Cardiac muscle cell (in vitro differentiated cells and primary cell): ENCODE measurements at places on chromosomes 4 and X. TPM values are rescaled to one million over a fixed set of nuclear protein-coding genes. Genes with fewer than 3 reads are reported as not detected.

- no peak for DNase-seq
Measured at GRCh38 chr4:147826288-147826646, 94.4 kb downstream of the ARHGAP10 start.

- no peak for DNase-seq
Measured at GRCh38 chr4:44016570-44017421, 431.8 kb downstream of the KCTD8 start.

GPR82 gene
- not detected in 2 replicates for total RNA-seq

MAGEB16 gene
- not detected in 2 replicates for total RNA-seq

ARL13A gene
- 0.54 TPM in 1 of 2 replicates, not detected in the other for total RNA-seq

GRCh38 chr4:110128472-110128919 is 69.9 kb downstream of the ELOVL6 start:
- no peak for DNase-seq

RHOH gene
- total RNA-seq, result not detected in 2 replicates

CXXC4 gene
- 12.6 and 20.2 TPM in 2 replicates for total RNA-seq

AFF2 gene
- total RNA-seq, result 6.4 and 8.3 TPM in 2 replicates

GRCh38 chrX:47579537-47579936 is 2.7 kb upstream of the TIMP1 start:
- DNase-seq, result peak; percentile 78

GRCh38 chr4:140753329-140753728 is 2.9 kb downstream of the TBC1D9 start:
- DNase-seq, result no peak

ALB gene
- total RNA-seq, result 1.5 and 2.3 TPM in 2 replicates

DNA sequence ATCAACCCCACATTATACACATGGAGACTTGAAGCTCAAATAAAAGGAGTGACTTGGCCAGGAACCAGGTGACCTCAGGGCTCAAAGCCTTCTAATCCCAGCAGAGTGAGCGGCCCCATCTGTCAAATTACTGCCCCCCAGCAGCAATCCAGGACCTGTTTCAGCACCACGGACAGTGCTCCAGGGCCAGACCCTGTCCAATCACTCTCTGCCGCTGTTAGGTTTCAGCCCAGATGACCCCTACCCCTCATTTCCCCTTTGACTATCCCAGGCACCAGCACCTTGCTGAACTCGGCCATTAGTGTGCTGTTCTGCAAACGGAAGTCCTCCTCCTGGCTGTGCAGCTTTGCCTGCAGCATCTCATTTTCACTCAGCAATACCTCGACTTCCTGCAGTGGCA is 5.1 kb downstream of the GRIPAP1 start:
- no peak for DNase-seq

CTAG1B gene
- not detected in 2 replicates for total RNA-seq

MAOB gene
- total RNA-seq, result 0.67 and 1.2 TPM in 2 replicates

DNA sequence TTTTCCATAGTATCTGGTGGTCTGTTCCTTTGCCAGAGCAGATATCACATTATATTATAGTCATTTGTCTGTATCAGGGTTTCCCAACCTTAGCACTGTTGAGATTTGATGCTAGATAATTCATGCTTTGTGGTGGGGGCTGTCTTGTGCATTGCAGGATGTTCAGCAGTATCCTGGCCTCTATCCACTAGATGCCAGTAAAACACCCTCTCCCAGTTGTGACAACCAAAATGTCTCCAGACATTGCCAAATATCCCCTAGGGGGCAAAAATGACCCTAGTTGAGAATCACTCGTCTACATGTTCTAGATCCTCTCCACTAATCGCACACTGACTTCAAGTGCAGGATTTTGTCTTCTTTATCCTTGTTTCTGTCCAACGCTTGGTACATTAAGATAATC is 160.8 kb downstream of the FANCB start:
- DNase-seq, result no peak

- DNase-seq, result no peak
Measured at GRCh38 chr4:8707045-8707781, 114.6 kb downstream of the CPZ start.

DNA sequence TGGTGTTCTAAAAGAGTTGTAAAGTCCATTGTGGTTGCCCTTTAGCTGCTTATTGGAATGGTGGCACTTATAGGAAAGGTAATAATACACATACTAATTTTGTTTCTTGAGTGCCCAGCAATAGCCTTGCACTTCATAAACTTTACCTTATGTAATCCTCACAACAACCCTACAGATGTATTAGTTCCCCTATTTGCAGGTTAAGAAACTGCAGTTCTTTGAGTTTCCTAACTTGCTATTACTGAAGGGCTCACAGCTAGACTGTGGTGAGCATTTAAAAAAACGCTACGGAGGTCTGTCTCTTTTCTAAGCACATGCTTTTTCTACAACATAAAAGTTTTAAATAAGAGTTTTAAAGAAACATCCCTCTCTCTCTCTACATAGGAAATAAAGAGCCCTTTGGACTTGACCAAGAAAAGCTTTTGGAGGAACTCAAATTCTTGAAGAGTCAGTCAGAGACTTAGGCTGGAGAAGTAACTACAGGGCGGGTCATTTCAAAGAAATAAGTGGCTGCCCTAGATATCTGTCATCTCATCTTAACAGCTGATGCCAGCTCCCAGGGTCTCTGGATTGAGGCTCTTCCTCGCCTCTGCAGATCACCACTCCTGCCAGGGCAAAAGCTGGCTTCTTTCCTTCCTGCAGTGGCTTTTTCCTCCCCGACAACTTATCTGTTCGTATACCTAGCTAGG is 42.0 kb upstream of the FBXW7 start:
- no peak for DNase-seq

DNA sequence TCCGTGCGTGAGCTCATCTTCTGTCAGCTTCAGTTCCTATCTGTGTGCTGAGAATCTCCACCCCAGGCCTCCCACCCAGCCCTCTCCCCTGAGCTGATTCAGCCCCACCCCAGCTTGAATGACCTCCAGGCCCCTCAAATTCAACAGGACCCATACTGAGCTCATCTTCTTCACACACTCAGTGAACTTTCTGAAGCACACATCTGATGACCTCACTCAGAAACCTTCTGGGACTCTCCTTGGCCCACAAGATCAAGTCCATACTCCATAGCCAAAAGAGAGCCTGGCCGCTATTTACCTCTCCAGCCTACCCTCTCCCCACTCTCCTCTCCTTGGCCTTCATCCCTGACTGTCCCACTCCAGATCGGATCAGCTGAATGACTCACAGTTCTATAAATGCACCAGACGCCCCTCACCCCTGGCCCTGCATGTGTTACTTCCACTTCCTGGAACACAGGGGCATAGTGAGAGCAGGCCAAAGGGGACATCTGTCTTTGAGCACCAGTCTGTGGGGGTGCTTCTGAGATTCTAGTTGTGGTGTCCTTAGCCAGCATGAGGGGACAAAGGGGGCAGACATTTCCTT is 62.5 kb downstream of the PJA1 start:
- no peak for DNase-seq

GRCh38 chrX:19611636-19612376 is 96.5 kb upstream of the MAP3K15 start:
- no peak for DNase-seq

CXorf58 gene
- 0.21 and 0.45 TPM in 2 replicates for total RNA-seq
